Epithelial cell of proximal tubule (primary cell): ENCODE measurements at places on chromosomes 13 and 19. TPM values are rescaled to one million over a fixed set of nuclear protein-coding genes. Genes with fewer than 3 reads are reported as not detected.

GRCh38 chr13:21739771-21740170 is 68.9 kb downstream of the FGF9 start:
- DNase-seq: no peak

- no peak for DNase-seq
Measured at GRCh38 chr19:55080968-55081769, 5.5 kb downstream of the EPS8L1 start.

B3GNT8 gene
- total RNA-seq: 1.6 and 2.4 TPM in 2 replicates

USHBP1 gene
- total RNA-seq: not detected in 2 replicates

DNA sequence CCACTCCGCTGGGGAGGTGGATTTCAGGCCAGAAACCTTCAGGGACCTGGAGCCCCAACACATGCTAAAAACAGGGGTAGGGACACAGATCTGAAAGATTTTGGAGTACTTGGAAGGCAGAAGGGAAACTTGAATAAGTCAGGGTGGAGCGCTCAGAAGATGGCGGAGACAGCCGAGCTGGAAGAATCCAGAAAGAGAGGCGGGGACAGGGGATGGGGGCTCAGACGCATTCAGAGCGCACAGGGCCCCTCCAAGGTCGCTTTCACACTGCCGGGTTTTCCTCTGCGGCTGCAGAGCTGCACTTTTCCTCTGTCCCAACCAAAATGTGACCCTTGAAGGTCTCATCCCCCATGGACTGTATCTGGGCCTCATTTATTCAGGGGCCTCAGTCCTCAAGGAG is 56.9 kb downstream of the ERICH4 start:
- no peak for DNase-seq

- DNase-seq: no peak
Measured at GRCh38 chr13:61255040-61255796, 160.4 kb downstream of the PCDH20 start.

MCEMP1 gene
- total RNA-seq: not detected in 2 replicates

CYP4F2 gene
- total RNA-seq: not detected in 2 replicates

DNA sequence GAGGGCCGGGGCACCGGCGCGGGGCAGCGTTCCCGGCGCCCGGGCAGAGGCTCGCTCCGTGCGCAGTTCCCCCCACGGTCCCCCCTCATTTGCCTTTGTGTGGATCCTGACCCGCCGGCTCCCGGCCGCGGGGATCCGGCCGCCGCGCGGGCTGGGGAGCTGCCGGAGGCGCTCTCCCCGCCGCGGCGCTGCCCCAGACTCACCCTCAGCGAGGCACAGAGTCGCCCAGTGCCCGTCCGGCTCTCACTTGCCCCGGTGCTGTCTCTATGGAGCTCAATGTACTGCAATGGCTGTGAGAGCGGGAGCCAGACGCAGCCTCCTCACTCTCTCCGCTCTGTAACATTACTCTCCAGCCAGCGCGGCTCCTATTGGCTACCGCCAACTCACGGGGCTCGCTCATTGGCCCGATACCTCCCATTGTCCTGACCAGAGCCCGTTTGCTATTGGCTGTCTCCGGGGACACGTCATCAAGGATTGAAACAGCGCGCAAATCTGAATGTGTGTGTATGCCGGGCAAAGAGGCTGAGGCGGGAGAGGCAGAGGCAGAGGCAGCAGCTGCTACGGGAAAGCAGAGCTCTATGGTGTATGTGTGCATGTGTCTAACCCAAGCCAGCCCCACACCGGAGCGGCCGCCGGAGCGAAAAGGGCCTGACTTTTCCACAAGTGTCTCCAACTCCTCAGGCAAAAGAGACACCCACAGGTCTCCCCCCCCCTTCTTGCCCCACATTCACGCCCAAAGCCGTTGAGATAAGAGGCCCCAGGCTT is at the start of gene HMGB1:
Gene HMGB1 (minus strand): TSS at position 344 of the 765 bp plus-strand sequence. CDS start 2,256 bp downstream, outside the sequence.
- DNase-seq: peak; percentile 89

LAIR1 gene
- not detected in 2 replicates for total RNA-seq

GRCh38 chr13:77136902-77137420 is 110.0 kb upstream of the FBXL3 start:
- no peak for DNase-seq

DNA sequence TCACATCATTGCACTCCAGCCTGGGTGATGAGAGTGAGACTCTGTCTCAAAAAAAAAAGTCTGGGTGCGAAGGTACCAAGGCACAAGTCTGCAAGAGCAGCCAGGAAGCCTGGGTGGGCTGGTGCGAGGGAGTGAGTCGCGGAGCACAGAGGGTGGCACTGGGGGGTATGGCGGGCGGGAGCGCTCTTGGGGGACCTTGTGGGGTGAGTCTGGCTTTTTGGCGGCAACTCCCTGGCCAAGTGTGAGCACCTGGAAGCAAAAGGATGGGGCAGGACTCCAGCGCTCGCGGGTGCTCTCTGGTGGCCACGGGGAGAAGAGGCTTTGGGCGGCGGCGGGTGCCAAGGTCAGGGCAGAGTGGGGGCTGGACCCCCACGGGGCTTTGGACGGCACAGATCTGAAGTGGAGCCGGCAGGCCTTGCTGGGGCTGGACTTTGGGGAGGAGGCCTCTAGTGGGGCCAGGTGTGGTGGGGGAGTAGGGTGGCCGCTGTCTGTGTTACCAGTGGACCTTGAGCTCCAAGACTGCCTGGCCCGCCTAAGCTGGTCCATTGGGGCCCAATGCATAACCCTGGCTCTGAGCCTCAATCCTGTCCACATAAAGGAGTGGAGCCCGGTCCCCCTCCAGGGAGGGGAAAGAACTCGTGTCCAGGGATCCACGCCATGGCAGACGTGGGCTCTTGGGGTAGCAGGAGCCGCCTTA is 1.6 kb downstream of the P2RY11 start:
- no peak for DNase-seq

- peak; percentile 52 for DNase-seq
Measured at GRCh38 chr19:13260883-13261653, 110.9 kb downstream of the IER2 start.

CLEC17A gene
- not detected in 2 replicates for total RNA-seq

DNA sequence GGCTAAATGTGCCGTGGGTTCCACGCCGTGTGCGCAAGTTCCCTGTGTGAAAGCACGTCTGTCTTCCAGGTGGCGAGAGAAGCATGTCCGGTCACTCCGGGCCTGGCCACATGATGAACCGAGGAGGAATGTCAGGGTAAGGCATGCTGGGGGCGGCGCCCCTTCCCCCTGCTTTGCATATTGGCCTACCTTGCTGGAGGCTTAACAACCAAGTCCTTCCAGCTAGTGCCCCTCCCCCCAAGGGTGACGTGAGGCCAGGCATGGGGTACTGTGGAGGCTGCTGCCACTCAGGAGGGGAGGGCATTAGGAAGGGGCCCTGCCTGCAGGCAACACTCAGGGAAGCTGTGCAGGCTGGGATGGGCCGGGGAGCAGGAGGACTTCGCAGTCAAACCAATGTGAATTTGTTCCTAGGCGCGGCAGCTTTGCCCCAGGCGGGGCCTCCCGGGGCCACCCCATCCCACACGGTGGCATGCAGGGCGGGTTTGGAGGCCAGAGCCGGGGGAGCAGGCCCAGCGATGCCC is 12.5 kb downstream of the MICOS13 start:
- DNase-seq: no peak

TGFB1 gene
- total RNA-seq: 8.5 and 24.3 TPM in 2 replicates
